Transverse colon (tissue), 4 donors: ENCODE measurements at places on chromosomes 2 and 18.

DNA sequence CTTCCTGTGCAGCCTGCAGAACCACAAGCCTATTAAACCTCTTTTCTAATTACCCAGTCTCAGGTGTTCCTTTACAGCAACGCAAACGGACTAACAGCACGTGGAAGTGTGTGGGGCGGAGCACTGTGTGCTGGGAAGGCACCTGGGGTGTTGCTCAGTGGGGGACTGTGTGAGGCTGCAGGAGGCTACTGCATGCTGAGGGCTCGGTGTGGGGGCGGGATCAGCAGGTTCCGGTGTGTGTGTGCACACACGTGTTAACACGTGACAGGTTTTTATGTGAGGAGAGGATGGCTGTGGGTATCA lies 58.9 kb downstream of the ANKMY1 start:
- H3K4me3 ChIP-seq = no peak overlapping the region
- no peaks in the 10 kb centered on the region for H3K27me3 ChIP-seq
- no peaks in the 10 kb centered on the region for H3K36me3 ChIP-seq
- DNase-seq = no peak
- no peaks in the 10 kb centered on the region for H3K4me1 ChIP-seq
- H3K27ac ChIP-seq = no peak overlapping the region

GRCh38 chr18:4203568-4204437 lies 251.3 kb downstream of the DLGAP1 start:
- H3K36me3 ChIP-seq = no peaks in the 10 kb centered on the region
- no peaks in the 10 kb centered on the region for H3K27me3 ChIP-seq
- H3K27ac ChIP-seq = no peak overlapping the region
- no peak for DNase-seq
- no peaks in the 10 kb centered on the region for H3K4me1 ChIP-seq

GRCh38 chr2:101806123-101806522 lies 108.6 kb downstream of the MAP4K4 start:
- H3K27ac ChIP-seq = no peak overlapping the region
- H3K4me1 ChIP-seq = peaks cover 31% of the 10 kb centered on the region
- no peaks in the 10 kb centered on the region for H3K36me3 ChIP-seq
- no peak for DNase-seq
- no peak overlapping the region for H3K4me3 ChIP-seq
- no peaks in the 10 kb centered on the region for H3K27me3 ChIP-seq

GRCh38 chr2:118241128-118241527 lies 152.9 kb downstream of the INSIG2 start:
- DNase-seq = no peak
- peaks cover 4% of the 10 kb centered on the region for H3K27me3 ChIP-seq
- H3K36me3 ChIP-seq = no peaks in the 10 kb centered on the region
- no peaks in the 10 kb centered on the region for H3K4me1 ChIP-seq
- no peak overlapping the region for H3K4me3 ChIP-seq
- no peak overlapping the region for H3K27ac ChIP-seq

DNA sequence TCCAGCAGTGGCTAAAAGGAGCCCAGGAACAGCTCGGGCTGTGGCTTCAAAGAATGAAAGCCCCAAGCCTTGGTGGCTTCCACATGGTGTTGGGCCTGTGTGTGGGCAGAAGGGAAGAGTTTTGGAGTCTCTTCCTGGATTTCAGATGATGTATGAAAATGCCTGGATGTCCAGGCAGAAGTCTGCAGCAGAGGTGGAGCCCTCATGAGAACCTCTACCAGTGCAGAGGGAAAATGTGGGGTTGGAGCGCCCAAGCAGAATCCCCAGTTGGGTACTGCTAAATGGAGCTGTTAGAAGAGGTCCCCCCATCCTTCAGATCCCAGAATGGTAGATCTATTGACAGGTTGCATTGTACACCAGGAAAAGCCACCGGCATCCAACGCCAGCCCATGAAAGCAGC lies 412.1 kb downstream of the TDRD15 start:
- H3K36me3 ChIP-seq = no peaks in the 10 kb centered on the region
- no peak overlapping the region for H3K4me3 ChIP-seq
- no peaks in the 10 kb centered on the region for H3K4me1 ChIP-seq
- no peaks in the 10 kb centered on the region for H3K27me3 ChIP-seq
- no peak overlapping the region for H3K27ac ChIP-seq
- DNase-seq = no peak

DNA sequence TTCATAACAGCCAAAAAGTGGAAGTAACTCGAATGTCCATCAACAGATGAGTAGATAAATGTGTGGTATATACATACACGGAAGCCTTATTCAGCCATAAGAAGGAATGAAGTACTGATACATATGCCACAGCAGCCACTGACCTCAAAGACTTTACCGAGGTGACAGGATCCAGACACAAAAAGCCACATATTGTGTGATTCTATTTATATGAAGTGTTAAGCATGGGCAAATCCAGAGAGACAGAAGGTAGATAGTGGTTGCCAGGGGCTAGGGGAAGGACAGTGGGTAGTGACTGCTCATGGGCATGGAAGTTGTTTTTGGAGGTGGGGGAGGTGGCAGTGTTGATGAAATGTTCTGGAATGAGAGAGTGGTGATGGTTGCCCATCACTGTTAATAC lies 33.9 kb downstream of the ZAP70 start:
- H3K36me3 ChIP-seq = no peaks in the 10 kb centered on the region
- H3K27ac ChIP-seq = no peak overlapping the region
- peaks cover 19% of the 10 kb centered on the region for H3K4me1 ChIP-seq
- H3K4me3 ChIP-seq = no peak overlapping the region
- H3K27me3 ChIP-seq = no peaks in the 10 kb centered on the region
